ENCODE measurements at places on chromosomes 6 and 20.

- DNase-seq: no peak
These were observed 48.1 kb downstream of the PSMG4 start for GRCh38 chr6:3306848-3307247.

DNA sequence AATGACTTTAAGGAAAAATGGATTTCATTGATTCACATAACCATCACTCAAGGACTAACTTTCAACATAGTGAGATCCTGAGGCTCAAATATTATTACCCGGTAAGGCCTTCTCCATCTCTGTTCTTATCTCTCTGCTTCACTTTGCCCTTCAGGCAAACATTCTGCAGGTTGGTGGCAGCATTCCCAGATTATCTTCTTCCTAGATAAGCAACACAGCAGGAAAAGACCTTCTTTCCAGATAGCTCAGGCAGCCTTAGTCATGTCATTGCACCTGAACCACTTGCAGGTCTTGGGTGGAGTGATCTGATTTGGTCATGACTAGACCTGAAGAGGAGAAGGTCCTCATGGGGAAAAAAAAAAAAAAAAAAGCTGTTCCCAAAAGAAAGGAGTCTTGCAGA, 5.3 kb upstream of the HIVEP2 start:
- no peak for DNase-seq

- DNase-seq: no peak
These were observed 995.3 kb upstream of the FLRT3 start for GRCh38 chr20:15332711-15333160.

- DNase-seq: no peak
These were observed 80.1 kb upstream of the NXT1 start for GRCh38 chr20:23270382-23270911.

DNA sequence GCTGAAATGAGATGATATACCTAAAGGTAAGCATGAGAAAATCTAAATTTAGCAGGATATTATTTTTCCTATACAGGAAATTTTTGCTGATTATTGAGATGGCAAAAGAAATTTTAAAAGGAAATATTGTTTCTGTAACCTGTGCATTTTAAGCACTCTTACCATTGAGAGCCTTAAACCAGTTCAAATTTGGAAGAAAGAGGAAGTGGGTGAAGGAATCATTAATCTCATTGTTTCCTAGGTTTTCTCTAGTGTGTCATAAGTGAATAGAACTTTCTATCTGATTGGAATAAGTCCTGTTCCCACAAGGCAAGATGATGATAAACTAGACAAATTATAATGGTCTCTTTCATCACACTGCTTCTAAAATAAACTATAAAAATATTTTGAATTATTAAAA, 22.4 kb upstream of the FKBP1C start:
- DNase-seq: no peak

- DNase-seq: peak; percentile 4
These were observed 945 bp downstream of the TENT5A start for GRCh38 chr6:81751388-81752083.

GRCh38 chr6:149013586-149014344, 266.9 kb downstream of the UST start:
- no peak for DNase-seq

DNA sequence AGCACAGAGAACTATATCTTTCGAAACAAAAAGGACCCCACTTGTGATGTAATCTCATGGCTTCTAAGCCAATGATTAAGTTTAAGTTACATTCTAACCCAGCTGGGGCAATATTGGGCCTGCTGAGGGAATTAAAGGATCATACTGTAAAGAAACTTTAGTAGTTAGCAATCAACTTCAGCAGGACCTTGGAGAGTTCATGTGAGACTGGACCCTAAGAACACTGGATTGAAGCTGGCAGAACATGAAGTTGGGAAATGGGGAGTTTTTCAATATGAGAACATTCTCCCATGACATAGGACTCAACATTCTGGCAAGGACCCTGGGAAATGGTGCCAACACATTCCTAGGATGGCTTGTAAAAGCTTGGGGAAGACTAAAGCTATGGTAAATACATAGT, 516.2 kb downstream of the PKHD1 start:
- DNase-seq: no peak

DNA sequence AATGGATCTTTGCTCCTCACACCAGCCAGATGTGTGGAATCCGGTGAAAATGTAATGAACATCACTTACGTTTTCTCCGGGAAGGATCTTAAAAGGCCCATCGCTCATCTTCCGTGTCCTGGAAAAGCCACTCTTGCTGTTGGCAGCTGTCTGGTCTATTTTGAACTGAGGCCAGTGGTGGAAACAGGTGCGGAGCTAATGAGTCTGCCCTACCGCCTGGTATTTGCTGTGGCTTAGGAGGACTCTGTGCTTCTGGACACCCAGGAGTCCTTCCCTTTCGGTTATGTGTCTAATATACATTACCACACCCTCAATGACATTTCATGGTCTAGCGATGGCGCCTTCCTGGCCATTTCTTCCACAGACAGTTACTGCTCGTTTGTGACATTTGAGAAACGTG, 264.2 kb upstream of the PREP start:
- DNase-seq: no peak

DNA sequence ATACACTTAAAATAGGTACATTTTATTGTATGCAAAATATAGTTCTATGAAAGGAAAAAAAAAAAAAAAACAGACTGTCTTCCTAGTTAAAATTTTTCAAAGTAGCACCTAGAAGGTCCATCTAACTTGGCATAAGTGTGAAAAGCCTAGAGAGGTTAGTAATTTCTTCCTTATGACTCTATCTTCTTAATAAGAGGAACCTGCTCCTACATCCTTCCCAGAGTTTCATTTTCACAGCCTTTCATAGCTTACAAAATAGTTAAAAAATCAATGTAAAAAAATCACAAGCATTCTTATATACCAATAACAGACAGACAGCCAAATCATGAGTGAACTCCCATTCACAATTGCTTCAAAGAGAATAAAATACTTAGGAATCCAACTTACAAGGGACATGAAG, 28.8 kb downstream of the OGFRL1 start:
- no peak for DNase-seq

- DNase-seq: no peak
These were observed 184.9 kb upstream of the TENT5A start for GRCh38 chr6:81937296-81937937.

- no peak for DNase-seq
These were observed 6.1 kb downstream of the SRXN1 start for GRCh38 chr20:646868-647233.

DNA sequence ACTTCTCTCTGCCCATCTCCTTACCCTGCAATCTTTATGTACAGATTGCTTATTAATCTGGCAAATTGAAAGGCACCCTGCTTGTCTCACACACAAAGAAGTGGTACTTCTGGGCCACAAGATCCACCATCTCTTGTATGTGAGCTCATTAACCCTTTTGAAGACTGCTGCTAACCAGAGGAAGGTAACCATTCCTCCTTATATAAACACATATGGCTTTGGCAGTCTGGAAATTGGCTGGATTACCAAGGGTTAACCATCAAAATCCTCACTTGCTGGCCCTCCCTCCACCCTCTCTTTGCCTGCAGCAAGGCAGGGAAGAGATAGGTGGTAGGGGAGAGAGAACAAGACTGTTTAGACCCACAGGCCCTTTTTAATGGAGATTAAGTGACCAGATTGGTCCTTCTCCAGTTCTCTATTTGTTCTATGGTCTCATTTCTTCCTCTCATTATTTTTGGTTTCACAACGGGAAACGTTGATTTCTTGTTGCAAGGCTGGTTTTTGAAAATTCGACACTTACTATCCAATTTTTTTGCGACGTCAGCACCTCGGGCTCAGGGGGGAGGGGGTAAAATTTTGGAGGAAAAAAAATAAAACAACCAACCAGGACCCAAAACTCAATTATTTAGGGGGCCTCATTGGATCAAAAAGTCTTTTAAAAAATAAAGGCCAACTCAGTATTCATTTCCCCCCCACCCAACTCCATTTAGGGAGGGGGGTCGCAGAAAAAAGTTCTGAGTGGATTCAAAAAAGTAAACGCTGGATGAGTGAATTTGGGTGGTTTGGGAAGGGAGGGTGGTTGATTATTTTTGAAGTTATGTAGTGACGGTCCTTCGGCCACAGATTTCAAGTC, 859 bp downstream of the PPP1R10 start:
- no peak for DNase-seq

DNA sequence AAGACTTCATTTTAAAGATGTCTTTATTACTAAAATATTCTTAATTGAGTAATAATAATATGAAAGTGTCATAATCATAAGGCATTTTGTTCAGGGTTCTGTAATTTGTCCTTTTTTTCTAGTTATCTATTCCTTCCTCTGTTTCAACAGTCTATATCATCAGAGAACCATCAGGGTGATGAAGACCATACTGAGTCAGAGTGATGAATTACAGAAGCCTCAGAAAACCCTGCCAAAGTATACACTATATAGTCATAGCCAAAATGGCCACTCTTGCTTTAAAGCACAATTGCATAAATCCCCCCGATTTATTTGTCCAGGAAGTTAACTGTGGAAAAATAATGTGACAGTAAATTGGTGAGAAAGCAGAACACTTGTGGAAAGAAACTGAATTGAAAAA, 735.0 kb downstream of the EPHA7 start:
- DNase-seq: no peak

- DNase-seq: no peak
These were observed 73.5 kb downstream of the TNFRSF21 start for GRCh38 chr6:47235964-47236760.

DNA sequence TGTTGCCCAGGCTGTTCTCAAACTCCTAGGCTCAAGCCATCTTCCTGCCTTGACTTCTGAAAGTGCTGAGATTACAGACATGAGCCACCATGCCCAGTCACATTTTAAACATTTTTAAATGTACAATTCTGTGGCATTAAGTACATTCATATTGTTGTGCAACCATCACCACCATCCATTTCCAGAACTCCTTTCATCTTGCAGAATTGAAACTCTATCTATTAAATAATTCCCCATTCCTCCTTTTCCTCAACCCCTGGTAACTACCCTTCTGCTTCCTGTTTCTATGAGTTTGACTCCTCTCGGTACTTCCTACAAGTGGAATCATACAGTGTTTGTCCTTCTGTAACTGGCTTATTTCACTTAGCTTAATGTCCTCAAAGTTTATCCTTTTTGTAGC, 103.8 kb upstream of the NAA20 start:
- no peak for DNase-seq

- DNase-seq: no peak
These were observed 15.2 kb upstream of the SIRT5 start for GRCh38 chr6:13559251-13559650.

DNA sequence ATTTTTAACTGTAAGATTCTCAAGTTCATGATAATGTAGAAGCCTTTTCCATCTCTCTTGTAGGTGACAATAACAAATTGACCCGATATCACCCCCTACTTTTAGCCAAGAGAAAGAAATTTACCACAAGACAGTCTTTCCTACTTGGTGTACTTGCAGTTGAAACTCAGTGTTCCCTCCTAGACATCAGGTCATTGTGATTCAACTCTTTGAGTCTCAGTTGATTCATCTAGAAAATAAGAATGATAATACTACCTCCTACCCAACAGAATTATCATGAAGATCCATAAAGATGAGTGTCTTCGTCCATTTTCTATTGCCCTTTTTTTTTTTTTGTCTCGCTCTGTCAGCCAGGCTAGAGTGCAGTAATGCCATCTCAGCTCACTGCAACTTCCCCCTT, 51.3 kb upstream of the TRERF1 start:
- DNase-seq: no peak

GRCh38 chr6:149500096-149500495, 15.3 kb upstream of the ZC3H12D start:
- no peak for DNase-seq

- DNase-seq: no peak
These were observed 115.2 kb upstream of the AKIRIN2 start for GRCh38 chr6:87817183-87817582.

DNA sequence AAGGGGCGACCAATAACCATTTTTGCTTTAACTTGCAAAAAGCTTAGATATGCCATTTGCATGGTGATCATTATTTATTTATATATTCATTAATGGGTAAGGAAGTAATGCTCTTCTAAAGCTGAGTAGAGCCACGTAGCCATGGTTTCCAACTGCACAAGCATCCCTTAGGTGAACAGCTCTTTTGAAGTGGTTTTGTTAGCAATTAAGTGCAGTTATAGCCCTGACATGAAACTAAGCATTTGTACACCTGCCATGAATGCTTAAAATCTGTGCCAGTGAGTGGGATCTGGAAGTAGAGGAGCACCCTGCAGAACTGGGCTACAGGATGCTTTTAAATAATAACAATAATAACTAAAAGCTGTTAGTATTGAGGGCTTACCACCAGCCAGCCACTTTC, 19.1 kb downstream of the TRAF3IP2 start:
- DNase-seq: no peak

DNA sequence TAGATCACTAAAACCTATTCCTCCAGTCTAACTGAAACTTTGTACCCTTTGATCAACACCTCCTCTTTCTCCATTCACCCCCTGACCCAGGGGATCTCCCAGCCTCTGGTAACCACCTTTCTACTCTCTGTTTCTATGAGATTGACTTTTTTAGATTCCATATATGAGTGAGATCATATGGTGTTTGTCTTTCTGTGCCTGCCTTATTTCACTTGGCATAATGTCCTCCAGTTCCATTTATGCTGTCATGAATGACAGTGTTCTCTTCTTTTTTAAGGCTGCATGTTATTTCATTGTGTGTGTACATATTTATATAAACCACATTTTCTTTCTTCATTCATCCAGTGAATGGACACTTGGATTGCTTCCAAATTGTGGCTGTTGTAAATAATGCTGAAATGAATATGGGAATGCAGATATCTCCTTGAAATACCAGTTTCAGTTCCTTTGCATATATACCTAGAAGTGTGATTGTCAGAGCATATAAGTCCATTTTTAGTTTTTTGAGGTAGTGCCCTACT, 57.7 kb downstream of the DHX35 start:
- peak; percentile 34 for DNase-seq

- DNase-seq: no peak
These were observed 81.7 kb downstream of the COL9A1 start for GRCh38 chr6:70221025-70221714.

- no peak for DNase-seq
These were observed 1093.5 kb upstream of the ADGRB3 start for GRCh38 chr6:67541586-67541985.

DNA sequence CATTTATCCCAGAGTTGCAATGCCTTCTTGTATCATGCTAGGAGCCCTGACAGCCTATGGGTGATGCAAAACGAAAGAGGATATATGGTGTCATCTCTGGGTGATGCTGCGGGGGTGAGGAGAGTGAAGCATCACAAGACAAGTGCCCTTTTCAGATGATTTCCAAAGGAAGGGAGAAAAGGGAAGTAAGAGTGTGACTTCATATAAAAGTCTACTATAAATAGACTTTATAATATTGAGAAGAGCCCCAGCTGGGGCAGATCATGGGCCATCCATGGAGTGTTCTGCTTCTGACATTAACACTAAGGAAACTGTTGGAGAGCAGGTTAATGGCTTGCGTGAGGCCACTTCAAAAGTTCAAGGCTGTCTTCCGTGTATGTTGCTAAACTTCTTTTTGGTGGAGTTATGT, 4.4 kb downstream of the CD83 start:
- DNase-seq: peak; percentile 29

GRCh38 chr6:169792306-169793015, 41.0 kb downstream of the ERMARD start:
- no peak for DNase-seq
